ENCODE measurements at places on chromosomes 1 and 21.

DNA sequence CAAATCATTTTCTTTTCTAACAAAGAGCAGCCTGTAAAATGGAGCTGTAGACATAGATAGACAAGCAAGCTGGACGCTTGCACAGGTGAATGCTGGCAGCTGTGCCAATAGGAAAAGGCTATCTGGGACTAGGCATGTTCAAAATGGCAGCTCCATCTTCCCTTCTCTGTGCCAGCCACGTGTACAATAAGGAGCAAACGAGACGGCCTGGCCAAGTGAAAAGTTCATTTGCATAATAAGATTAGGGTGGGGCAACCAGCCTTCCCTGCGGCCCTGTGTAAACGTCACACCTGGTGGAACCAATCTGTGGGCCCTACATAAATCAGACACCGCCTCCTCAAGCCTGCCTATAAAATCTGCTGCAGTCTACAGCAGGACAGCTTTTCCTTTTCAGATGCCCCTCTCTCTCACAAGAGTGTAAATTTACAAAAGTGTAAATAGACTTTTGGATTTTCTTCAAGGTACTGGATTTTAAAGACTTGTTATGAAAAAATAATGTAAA lies 16.6 kb upstream of the EDEM3 start:
- no peak for DNase-seq

DNA sequence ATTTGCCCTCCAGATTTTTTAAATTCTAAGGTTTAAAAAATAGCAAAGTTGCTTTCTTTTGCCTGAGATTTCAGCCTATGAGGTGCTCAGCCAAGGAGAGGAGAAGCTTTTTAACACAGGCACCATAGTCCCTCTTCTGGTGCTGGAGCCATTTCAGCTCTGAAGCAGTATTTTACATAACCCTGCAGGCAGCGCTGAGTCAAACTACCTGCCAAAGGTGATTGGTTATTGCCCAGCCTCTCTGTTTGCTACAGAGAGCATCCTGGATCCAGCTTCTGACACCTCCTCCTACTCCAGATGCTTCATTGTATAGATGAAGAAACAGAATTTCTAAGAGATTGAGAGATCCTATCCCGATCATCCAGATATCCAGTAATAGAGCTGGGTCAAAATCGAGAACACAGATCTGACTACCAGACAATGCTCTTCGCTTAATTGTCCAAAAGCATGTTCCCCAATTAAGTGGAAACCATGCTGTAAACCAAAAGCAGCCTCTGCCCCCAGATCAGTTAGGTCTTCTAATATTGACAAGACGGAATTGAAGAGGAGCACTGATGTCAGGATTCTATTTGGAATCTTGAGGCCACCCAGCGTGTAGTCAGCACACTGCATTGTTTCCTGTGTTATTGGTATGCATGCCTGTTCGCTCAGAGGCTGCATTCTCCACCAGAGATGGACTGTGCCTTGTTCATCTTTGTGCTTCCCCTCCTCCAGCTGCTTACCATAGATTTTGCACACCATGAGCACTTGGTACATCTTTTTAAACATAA lies 22.1 kb downstream of the RGS8 start:
- DNase-seq: no peak

DNA sequence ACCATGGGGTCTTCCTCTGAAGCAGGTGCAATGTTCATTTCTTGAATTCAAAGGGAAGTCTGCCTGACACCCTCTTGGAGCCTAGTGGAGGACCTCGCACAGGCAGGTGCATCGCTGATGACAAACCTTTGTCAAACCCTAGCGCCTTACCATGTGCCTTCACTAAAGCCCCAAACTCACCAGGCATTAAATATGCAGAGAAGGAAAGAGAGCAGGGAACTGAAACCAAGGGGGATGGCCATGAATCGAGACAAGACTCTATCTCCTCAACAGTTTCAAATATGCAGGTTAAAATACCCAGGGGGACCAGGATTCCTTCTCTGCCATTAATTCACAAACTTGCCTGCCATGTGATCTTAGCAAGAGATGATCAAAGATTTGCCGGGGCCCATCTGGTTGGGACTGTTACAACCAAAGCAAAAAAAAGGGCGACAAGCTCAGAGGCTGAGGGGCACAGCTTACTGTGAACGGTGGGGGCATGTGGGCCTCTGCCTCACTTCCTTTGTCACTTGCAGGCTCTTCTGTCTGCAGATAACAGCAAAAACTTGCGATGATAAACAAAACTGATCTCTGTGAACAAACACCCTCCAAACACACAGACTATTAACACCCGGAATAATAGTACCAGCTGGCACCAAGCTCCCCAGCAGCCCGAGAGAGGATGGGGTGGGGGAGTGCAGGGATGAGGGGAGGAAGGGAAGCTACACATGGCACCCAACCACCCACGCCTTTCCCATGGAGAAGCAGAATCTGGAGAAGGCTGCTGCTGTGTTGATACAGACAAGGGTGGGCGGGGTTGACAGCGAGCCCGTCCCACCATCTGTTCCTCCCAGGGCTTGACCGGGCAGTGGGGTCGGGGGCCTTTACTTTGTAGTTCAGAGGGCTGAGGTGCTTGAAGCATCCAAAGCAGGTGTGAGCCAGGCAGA lies 33.9 kb downstream of the TMEM63A start:
- no peak for DNase-seq

DNA sequence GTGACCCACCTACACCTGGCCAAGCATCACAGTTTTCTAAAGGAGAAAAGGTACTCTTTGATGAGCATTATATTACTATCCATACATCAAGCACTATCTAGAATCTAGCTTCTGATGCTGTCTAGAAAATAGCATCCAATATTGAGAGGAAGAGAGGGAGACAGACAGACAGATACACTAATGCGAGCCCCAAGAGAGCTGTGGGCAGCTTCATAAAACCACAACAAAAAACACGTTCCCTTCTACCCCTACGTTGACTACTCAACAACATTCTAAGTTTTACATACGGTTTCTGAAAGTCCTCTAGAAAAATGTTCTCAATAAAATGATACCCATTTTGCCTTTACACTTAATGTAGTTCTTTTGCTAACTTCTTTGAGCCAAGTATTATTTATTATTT lies 221.8 kb downstream of the SLC45A1 start:
- no peak for DNase-seq

- DNase-seq: peak; percentile 55
These were observed 13.5 kb downstream of the ESPN start for GRCh38 chr1:6438047-6438525.

- DNase-seq: peak; percentile 64
These were observed 48.4 kb downstream of the COLGALT2 start for GRCh38 chr1:183989078-183989577.

DNA sequence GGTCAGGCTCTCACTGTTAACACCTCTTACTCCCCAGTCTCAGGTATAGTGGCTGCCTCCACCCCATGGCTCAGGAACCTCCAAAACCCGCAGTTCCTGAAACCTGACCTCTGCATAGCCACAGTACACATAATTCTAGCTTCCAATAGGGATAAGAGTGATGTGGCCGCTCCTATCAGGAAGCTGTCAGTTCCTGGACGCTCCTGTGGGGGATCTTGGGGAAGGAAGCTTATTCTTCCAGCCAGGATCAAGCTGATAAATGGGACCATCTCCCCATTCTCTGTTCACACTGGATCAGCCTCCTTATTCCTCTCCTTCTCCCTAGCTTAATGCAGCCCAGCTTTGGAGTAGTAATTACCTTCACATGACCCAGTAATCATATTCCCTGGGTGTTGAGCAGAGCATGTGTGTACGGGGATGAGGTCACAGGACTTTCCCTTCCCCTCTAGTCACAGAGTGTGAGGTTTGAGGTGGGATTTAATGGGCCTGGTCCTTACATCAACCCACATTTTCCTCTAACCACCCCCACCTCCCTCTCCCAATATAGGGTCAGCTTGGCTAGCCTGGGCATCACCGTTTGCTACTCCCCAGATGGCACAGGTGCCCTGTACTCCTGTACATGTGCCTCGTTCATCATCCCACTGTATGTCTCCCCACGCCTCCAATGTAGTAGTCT lies 7.0 kb upstream of the POU3F1 start:
- DNase-seq: no peak

DNA sequence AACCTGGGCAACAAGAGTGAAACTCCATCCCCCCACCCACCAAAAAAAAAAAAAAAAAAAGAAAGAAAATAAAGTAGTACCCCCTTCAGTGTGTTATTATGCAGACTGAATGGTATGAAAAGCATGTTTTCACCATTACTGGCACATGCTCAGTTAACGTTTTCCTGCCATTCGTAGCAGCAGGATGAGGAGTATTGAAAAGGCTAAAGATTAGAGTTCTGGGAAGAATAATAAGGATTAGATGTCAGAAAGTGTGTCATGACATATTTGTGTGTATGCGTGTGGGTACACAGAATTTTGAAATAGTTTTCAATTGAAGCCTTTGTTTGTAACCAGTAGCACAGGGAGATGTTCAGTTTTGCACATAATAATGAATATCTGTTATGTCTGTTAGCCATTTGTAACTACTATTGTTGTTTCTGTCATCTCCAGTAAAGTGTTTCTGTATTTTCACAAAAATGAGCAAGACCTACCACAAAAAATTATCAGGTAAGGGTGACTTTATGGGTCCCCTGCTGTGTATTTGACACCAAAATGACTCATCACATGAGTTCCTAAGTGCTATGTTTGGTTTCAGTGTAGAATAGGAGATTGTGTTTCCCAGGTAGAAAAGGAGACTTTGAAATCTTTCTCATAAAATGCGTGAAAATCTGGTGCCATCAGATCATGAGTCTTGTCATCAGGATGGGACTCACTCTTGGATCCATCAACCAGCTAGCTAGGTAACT lies 358.9 kb downstream of the DISC1 start:
- DNase-seq: no peak

DNA sequence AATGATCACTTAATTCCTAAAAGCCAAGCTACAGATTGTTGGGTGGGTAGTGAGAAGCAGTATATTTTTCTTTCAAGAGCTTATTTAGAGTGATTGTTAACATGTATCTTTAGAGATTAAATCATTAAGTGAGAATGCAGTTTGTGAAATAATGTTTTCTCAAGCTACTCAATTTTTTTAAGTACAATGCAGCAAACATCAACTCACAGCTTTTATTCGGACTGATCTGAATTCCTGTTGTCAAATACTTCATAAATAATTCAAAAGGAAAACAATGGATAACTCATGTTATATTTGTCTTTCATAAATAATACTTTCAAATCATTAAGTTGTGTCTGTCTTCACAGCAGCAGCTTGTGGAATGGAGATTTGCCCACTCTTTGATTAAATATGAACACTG lies 271.1 kb upstream of the DEPDC1 start:
- no peak for DNase-seq

DNA sequence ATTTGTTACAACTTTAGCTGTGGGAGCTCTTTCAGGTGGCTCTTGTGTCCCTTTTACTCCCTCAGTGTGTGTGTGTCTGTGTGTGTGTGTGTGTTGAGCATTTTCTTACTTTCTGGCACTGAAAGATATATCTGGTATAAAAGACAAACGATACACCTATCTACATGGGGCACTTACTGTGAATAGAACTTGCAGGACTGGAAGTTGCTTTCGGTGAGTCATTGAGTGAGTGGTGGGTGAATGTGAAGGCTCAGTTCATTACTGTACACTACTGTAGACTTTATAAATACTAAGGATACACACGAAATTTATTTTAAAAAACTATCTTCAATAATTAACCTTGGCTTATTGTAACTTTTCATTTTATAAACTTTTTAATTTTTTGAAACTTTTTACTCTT lies 38.7 kb downstream of the BTBD8 start:
- no peak for DNase-seq

DNA sequence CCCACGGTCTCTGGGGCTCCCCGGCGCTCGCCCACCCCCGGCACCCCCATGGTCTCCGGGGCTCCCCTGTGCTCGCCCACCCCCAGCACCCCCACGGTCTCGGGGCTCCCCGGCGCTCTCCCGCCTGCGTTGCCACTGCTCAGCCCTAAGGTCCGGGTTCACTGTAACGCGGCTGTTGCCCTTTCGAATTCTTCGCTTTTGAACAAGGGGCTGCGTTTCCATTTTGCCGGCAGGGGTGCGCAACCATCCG lies 5.2 kb upstream of the FTCD start:
- no peak for DNase-seq

GRCh38 chr21:25986928-25987327 lies 183.6 kb downstream of the APP start:
- DNase-seq: no peak

DNA sequence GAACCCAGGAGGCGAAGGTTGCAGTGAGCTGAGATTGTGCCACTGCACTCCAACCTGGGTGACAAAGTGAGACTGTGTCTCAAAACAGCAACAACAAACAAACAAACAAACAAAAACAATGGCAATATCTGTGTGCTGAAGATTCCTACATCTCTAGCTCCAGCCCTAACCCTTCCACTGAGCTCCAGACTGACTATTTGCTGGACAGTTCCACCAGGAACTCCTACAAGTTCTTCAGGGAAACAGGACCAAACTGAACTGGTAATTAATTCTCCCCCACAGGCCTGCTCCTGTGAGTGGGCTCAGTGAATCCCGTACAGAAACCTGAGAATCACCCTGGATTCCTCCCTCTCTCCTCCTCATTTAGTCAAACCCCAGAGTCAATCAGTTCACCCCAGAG lies 1.5 kb downstream of the SERPINC1 start:
- no peak for DNase-seq

DNA sequence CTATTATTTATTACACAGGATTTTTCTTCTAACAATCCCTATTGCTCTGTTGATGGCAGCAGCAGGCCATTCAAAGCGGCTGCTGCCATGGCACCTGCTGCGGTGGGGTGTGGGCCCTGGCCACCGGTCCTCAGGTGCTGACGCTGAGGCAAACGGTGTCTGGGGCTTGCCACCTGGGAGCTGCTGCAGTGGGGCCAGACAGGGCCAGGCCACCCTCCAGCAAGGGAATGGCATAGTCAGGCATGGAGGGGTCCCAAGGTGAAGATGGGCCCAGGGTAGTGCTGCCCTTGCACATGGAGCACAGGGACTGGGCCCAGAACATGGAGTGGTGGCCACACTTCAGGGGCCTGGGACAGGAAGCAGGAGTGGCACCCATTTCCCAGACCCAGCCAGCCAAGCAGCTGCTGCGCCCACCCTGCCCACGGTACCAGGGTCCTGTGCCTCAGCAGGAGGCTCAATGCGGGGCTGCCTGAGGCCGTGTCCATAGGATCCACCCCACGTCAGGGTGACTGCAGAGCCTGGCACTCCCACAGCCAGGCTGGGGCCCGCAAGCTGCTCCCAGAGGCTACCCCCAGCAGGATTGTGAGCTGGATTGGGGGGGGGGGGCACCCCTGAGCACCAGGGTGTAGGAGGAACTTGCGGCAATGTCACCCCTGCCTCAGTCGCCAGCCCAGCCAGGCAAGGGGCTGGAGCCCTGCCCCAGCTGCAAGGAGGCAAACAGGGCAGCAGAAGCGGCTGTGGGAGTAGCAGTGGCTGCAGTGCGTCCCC lies 53.9 kb upstream of the KRTAP11-1 start:
- DNase-seq: no peak

- no peak for DNase-seq
These were observed 52.0 kb upstream of the TMPRSS2 start for GRCh38 chr21:41559658-41560631.

All from left cardiac atrium (tissue), 4 donors.